ENCODE measurements at places on chromosomes 2 and 18.
A peak's percentile ranks its signal among the peaks of the same experiment; 100 is the strongest.

- no peak for DNase-seq
These were observed 75.6 kb downstream of the SATB2 start for GRCh38 chr2:199382091-199382490.

GRCh38 chr2:109322641-109323040 is 193.6 kb downstream of the SH3RF3 start:
- DNase-seq = no peak

DNA sequence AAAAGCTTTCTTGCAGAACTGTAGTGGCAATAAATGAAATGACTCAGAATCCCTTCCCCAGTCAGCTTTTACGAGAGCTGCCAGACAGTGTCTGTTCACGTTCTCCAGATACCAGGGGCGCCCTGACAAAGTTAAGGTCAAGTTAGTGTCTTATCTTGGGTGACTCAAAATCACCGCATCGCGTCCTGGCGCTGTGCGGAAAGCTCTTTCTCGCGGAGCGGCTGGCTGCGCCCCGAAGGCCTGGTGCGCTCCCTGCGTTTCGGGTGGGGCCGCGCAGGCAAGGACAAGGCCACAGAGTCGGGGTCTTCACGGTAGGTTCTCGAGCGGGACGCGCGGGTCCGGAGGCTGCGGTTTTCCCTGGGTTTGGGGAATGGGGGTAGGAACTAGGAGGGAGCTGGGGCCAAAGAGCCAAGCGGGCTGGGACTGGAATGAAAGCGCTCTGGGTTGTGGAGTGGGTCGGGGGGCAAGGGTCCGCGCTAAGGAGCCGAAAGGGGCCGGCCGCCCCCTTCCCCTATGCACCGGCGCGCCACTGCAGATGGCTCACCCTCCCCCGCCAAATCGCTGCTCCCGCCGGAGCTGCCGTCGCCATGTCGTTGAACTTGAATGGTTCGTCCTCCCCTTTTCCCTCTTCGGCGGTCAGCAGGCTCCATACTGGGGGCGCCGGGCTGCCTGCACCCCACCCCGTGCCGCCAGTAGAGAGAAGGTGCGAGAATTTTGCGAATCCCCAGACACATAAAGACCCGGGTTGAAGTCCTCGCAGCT is 2.6 kb upstream of the HOXD11 start:
- peak; percentile 93 for DNase-seq

GRCh38 chr2:150465703-150466569 is 21.5 kb downstream of the RND3 start:
- DNase-seq = no peak

DNA sequence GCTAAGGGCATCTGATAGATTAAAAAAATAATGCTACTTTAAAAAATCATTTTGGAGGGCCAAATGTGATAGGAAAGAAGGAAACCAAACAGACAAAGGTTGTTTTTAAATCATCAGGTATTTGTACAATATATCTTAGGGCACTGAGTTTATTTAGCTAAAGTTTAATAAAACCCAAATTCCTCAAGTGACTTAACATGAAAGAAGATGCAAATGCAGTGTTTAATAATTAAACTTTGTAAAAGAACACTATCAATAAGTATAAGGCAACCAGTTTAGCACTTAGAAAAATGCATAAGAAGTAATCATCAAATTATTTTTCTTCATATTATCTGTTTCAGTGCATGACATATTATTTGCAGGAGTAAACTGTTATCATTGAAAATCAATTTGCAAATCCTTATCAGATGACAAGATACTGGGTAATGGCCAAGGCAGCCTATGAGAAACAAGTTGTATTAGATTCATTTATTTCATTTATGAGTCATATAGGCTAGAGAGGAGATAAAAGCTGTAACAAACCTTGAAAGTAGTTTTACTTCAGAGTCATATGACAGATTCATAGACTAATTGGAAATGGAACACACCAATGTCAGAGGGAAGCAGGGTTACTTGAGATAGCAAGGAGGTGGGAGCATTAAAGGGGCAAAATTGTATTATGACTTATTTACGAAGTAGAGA is 165.5 kb downstream of the GCA start:
- DNase-seq = no peak

- DNase-seq = no peak
These were observed 257.2 kb downstream of the TXNL1 start for GRCh38 chr18:56381196-56381595.

DNA sequence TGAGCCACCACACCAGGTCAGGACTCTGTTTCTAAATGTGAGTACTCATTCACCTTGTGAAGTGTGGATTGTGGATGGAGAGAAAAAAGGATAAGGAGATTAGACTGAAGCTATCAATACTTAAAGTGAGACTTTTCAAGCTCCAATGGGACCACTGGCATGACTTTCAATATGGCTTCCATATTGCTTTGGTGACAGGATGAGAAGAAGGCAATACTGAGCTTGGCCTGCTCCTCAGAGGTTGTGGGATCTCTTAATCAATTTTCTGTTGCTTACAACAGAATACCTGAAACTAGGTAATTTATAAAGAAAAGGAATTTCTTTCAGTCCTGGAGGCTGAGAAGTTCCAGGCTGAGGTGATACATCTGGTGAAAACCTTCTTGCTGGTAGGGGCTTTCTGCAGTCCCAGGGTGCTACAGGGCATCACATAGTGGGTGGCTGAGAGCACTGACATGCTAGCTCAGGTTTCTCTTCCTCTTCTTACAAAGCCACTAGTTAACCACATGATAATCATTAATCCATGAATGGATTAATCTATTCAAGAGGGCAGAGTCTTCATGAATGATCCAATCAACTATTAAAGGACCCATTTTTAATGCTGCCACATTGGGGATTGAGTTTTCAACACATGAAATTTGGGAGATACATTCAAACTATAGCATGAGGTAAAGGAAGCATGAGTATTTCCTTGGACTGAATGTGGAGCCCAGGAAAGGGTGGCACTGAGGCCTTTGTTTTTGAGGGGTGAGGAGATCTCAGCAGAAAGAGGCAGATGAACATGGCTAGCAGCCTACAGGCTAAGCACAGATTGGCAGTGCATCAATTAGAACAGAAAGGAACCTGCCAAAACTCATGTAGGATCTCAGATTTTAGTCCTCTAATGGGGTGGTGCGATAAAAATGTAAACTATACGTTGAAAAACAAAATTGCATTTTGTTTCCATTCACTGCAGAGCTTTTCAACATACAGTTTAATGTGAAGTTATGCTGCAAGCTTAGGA is 274.5 kb downstream of the PIK3C3 start:
- DNase-seq = no peak

GRCh38 chr18:850960-851359 is 38.9 kb upstream of the YES1 start:
- DNase-seq = no peak

DNA sequence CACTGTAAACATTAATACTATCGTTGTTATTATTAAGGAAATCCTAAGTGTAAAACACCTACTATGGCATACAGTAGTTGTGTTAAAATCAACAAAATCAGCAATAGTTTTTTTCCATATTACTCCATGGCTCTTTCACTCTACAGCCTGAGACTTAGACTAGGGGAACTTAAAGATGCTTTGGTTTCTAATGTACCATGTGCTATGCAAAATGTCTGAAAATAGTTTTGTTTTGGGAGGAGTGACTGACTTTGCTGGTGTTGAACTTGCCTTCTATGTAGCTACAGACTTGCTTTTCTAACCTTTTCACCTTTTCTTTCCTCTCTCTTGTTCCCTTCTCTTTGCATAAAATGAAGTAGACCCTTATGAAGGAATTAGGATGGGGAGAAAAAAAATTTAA is 159.0 kb upstream of the CCDC195 start:
- no peak for DNase-seq

DNA sequence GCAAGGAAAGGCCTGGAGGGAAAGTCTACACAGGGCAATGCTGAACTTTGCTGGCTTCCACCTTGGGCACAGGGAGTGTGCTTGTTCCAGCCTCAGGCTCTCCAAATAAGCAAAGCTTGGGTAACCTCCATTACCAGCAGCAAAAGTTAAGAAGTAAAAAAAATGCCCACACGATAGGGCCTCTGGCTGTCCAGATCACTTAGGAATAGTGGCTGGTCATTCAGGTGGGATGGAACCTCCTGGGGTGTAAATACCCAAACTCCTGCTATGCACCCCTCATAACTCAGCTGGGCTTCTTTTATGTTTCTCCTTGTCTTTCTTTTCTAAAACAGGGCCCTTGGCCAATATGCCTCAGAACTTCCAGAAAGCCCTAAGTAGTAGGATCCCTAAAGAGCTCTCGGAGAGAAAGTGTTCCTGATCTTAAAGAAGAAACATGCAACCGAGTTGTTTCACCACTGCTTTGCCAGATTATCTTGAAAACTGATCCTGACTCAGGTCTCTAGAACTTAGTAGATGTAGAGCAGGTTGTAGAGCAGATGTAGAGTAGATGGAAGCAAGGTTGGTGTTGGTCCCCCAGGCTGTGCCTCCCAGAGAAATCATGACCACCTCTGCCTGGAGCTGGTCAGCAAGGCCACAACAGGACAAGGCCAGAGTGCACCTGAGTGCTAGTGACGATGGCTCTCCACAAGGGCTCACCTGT is 2.0 kb upstream of the OSR1 start:
- DNase-seq = no peak

- peak; percentile 0 for DNase-seq
These were observed 1608.3 kb upstream of the ZEB2 start for GRCh38 chr2:146128216-146128615.

DNA sequence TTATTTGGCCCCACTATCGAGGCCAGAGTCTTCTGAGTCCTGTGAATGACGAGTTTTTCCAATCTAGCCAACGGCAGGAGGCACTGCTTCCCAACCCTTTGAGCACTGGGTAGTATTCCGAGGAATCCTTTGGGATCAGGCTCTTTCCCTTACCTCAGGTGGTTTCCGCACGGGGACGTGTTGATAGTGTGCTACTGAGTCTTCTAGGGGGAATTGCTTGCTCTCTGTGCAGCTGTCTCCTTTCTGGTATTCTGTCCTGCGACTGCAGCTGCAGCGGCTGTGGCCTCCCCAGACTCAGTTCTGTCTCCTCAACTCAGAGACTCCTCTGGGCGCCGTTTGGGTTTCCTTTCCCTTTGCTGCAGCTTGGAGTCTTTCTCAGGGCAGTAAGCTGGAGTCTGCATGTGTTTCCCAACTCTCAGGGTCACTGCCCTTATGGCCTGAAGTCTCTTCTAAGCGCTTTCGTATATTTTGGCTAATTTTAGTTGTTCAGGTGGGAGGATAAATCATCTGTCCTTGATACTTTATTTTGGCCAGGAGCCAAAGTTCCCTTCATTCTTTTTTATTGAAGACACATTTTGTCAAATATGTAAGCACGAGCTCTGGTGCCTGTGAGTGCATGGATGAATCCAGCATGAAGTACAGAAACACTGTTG is 118.4 kb downstream of the MAP4K4 start:
- DNase-seq = no peak

DNA sequence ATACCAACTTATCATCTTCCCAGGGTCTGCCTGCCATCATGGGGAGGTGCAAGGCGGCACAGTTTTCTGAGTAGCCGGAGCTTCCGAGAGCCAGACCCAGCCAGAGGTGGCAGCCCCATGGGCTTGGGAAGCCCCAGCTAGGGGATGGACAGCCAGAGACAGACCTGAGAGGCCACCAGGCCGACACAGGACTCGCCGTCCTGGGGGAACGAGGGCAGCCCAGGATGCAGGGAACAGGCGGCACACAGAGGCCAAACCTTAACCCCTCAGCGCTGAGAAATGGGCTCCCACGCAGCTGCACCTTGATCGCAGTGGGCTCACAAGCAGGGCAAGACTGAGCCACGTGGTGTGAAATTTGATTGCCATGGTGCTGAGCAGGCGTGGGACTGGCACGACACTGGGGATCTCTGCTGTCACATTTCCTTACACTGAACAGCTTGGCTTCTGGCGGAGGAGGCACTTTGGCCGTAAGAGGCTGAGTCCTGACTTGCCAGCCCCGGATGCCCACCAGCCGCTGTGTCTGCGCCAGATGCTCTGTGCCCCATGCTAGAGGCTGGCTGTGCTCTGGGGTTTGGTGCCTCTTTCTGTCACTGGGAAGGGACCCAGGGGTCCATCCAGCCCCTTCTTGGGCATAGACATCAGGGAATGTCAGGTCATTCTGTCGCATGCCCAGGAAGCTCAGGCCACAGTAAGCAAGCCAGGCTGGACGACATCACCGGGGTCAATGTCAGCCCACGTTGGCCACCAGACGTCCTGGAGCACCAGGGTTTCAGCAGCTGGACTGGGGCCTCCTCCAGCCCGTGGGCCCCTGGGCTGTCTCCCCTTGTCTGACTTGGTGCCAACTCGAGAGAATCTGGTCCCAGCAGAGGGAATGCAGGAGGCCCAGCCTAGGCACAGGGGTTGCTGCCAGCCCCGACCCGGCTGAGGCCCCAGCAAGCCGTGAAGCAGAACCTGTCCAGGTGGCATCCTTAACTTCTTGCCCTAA is 312.1 kb upstream of the MYT1L start:
- DNase-seq = no peak

- no peak for DNase-seq
These were observed 197.1 kb downstream of the BCL11A start for GRCh38 chr2:60356346-60356745.

- no peak for DNase-seq
These were observed 971 bp upstream of the CDH7 start for GRCh38 chr18:65749841-65750240.

DNA sequence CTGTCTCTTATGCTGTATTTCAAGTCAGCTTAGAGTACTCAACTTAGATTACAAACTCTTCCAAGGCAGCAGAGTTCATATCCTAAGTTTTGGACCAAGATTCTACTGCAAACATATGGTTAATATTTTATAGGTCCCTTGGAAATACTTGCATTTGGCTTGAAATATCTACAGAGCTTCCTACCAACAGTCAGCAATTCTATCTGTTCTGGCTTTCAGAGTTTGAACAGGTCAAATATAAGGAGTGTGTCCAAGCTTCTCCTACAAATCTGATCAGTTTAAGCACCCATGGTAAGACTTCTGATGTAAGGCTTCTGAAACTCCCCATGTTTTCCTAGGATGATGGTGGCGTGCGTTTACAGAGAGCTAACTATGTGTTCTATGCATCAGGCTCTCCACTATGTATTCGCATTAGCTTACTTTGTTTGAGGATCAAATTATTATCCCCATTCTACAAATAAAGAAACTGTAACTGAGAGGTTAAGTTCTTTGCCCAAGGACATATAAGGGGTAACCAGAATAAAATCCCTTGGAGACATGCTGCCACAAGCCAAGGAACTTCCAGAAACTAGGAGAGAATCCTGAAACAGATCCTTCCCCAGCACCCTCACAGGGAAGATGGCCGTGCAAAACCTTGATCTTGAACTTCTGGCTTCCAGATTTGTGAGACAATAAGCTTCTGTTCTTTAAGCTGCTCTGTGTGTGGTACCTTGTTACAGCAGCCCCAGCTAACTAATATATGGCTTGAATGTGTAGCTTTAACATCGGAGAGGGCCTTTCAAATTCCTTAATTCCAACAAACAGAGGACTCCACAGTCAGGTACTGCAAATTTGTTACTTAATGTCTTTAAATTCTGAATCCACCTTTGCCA is 55.1 kb downstream of the ATP8B1 start:
- no peak for DNase-seq

Data from ACHN (cell line).